Dorsolateral prefrontal cortex (tissue), 122 donors: ENCODE measurements at places on chromosomes 6 and 20.

DNA sequence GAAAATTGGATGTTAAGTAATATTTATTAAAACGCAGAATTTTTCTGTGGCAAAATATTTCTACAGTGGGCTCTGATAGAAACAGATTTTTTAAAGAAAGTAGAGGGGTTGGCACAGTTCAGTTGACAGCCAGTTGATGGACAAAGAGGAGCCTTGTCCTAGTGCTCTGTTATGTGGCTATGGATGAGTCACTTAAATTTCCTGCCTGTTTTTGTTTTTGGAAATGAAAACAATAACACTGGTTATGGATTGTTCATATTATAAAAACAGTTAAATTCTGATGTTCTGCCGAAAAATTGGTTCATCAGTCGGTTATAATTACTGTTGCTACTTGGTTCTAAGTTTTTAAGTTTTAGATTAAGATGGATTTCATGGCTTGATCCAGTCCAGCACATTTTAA is 42.8 kb downstream of the MYO6 start:
- no peak for DNase-seq

DNA sequence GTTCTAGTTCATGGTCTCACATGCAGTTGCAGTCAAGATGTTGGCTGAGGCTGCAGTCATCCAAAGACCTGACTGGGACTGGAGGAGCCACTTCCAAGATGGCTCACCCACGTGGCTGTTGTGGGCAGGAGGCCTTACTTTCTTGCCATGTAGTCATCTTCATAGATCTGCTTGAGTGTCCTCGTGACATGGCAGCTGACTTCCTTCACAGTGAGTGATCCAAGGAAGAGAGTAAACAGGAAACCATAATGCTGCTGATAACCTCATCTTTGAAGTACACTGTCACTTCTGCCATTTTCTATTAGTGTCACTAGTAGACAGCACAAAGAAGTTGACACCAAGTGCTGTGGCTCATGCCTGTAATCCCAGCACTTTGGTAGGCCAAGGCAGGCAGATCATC is 40.1 kb upstream of the AKIRIN2 start:
- DNase-seq: no peak

DNA sequence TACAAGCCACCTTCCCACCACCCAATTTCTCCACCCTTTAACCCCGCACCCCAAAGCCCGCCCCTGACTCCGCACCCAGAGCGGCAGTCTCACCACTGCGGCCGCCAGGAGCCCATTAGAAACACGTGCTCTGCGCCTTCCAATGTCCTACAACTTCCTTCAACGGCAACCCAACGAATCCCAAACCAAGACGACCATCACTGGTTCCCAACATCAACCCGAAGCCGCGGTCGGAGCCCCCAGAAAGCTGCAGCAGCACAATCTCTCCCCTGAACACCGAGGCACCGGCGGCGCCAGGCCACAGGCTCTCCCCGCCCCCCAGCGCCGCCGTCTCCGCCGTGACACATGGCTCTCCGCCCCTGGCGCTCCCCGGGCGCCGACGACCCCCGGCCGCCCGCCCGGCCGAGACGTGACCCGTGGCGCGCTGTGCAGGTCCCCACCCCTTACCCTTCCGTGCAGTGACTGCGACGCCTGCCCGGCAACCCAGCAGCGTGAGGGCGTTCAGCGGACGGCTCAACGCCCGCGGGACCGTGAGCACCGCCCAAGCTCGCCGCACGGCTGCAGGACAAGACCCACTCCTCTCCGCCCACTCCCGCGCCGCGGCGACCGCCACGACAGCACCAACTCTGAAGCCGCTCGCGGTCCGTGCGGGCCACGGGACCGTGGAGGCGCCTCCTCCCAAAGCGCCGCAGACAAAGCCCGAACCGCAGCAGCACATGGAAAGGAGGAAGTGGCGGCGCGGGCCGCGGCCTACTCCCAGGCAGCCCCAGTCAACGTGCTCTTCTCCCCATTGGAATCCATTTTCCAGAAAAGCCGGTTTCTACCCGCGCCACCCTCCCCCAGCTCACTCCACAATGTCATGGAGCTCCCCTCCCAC is 551 bp downstream of the SYNCRIP start:
- DNase-seq: peak; percentile 33

DNA sequence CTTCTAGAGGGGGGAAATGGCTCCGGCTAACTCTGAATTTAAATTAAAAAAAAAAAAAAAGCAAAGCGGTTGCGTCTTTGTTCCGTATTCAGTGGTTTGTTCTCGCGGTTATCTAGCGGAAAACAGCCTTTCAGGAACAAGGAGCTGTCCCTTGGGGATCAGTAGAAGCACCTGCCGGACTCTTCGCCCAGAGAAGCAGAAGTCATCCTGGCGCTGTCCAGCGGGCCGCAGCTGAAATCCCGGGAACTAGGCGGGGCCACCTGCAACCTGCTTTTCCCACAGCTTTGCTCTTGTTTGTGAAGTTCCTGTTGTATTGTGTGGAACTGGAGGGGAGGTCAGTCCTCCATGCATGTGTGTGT is 43.9 kb upstream of the GJE1 start:
- no peak for DNase-seq

DNA sequence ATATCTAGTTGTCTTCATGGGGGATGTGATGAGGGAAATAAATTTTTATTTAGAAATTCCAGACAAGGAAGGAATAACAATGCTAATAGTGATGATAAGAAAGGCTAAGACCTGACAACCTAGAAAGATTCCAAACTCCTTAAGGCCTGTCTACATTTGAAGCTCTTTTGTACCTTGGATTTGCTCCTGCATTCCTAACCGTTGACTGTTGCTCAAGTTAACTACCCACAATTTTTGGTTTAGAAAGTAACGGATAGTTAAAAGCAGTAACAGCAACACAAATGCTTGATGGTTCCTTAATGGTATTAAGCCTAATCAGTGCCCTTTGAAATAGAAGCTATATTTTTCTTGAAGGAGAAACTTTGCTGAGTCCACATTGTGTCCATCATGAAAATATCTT is 52.9 kb downstream of the TRMT11 start:
- no peak for DNase-seq

DNA sequence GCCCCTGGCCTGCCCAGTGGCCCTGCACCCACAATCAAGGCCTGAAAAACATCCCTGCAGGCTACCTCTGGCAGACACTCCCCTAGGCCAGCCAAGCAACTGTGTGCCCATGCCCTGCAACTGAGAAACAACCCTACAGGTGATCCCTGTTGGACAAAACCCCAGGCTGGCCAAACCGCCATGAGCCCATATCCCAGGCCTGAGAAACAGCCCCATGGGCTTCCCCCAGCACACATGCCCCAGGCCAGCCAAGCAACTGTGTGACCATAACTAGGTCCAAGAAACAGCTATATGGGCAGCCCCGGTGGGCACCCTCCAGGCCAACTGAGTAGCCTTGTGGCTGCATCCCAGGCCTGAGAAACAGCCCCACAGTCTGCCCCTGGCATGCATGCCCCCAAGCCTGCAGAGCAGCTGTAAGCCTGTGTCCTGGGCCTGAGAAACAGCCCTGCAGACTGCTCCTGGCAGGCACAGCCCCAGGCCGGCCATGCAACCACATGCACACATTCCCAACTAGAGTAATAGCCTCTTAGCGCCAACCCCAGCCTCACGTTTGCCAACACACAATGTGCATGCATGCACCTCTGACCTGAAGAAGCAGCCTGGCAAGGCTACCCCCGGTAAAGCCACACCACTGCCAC is 41.0 kb upstream of the SRSF6 start:
- DNase-seq: no peak

DNA sequence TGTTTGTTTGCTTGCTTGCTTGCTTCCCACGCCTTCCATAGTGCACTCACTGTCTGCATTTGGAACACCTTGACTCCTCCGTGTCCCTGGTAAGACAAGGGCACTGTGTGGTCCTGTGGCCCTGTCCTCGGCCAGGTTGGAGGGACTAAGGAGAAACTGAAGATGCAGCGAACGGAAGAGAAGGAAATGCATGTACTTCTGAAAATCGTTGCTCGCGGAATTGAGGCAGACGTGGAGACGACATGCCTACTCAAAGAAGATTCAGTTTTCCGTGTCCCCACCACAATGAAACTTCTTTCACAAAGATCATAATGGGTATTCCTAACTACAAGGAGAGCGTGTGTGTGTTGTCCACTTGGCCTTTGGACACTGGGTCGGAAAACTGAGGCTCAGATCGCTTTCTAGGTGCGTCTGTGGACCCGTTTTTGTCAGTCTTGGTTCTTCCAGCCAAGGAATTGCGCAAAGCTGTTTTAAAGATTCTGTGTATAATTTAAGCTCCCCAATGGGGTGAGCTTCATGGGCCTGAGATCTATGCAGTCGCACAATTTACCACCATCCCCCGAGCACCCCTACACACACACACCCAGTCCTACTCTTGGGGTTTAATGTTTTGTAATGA is 120.4 kb upstream of the ZNF184 start:
- no peak for DNase-seq

DNA sequence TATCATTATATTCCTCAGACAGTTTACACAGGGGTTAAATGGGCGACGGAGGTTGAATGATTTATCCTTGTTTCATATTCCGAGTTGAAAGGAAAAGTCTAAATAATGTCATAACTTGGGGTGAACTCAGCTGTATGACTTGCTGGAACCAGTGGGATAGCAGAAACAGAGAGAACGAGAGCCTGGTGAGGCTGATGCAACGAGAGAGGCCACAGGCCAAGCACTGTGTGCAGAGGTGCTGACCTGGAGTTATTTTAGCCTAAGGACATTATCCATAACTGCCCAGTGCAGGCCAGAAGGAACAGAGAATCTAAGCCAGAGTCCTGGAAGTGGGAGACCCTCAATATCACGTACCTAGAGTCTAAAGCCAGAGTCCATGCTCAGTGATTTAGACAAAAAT is 394.9 kb downstream of the MAFB start:
- no peak for DNase-seq

- peak; percentile 74 for DNase-seq
Observed at GRCh38 chr6:44655412-44656342, 268.2 kb downstream of the CDC5L start.

GRCh38 chr6:137740967-137741761 is 125.9 kb upstream of the TNFAIP3 start:
- no peak for DNase-seq

DNA sequence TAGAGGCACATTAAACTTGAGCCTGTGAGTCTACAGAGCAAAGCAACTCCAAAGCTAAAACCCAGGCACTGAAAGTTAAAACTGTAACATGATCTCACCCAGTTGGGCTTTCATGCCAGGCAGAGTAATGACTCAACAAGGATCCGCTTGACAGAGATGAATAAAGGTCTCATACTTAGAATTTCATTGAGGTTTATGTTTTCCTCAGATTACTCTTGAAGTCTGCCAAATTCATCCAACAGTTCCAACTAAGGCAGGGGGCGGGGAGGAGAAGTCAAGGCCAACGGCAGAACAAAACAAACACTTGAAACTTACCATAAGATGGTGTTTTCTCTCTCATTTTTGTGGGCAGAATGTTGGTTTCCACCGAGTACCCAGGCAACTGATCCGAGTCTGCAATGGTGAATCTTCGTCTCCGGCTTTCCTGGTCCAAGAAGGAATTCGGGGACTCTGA is 54.0 kb upstream of the IPCEF1 start:
- no peak for DNase-seq

GRCh38 chr6:33595001-33595846 is 15.1 kb upstream of the BAK1 start:
- no peak for DNase-seq

DNA sequence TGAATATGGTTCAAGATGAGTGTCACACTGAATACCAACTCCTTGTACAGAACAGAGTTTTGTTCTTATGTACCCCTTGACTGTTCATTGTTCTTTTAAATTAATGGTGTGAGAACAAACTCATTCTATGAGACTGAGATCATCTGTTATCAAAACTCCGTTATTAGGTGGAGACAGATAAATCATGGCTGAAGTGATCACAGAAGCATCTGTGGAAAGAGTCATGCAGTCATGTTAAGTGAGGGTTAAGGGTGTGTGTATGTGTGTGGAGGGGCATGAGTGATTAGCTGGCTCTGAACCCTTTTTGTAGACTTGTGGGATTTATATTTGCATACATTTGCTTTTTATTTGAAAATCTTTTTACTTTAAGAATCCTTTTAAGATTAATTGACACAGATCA is 24.7 kb downstream of the ADGRG6 start:
- DNase-seq: no peak

DNA sequence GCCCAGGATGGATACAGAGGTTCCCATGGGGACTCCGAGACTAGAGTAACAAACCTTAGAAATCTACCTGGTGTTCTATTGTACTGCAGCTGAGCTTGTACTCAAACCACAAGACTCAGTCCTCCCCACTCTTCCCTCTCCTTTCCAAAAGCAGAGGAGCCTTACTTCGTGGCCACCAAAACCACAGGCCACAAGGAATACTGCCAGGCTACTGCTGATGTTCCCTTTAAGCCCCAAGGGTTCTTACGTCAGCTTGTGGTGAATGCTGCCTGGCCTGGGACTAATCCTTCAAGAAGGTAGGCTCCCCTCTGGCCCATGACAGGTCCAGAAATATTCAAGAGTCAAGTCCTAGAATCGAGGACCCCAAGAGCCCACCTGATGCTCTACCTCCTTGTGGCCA is 10.5 kb upstream of the DEFB128 start:
- no peak for DNase-seq

- DNase-seq: no peak
Observed at GRCh38 chr20:24446811-24447210, 22.6 kb upstream of the SYNDIG1 start.

DNA sequence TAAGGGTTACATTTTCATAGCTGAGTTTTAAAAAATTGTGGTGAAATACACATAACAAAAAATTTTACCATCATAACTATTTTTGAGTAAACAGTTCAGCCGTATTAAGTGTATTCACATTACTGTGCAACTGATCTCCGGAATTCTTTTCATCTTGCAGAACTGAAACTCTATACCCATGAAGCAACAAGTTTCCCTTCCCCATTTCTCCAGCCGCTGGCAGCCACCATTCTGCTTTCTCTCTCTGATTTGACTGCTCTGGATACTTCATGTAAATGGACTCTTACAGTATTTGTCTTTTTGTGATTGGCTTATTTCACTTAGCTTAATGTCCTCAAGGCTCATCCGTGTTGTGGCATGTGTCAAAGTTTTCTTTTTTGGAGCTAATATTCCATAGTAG is 341.6 kb downstream of the QKI start:
- no peak for DNase-seq

DNA sequence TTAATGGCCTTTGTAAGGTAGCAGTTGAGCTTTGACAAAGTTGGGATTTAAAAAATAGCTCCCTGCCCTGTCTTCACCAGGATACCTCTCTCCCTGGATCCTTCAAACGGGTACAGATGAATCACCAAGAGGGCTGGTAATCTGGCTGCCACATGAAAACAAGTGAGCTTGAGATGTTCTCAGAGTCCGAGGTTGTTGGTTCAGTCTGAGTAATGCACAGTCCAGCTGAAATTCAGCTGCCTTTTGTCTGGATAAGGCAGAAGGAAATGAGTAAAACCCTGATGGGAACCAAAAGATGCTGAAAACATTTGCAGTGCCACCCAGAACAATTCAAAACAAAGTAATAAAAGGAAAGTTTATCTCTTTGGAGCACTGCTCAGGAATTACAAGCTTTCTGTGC is 86.8 kb downstream of the GJA1 start:
- no peak for DNase-seq

GRCh38 chr6:24492475-24492874 is 2.3 kb upstream of the ALDH5A1 start:
- no peak for DNase-seq
